Hindlimb muscle (tissue), 1 donor: ENCODE measurements at places on chromosomes 5 and 9.

DNA sequence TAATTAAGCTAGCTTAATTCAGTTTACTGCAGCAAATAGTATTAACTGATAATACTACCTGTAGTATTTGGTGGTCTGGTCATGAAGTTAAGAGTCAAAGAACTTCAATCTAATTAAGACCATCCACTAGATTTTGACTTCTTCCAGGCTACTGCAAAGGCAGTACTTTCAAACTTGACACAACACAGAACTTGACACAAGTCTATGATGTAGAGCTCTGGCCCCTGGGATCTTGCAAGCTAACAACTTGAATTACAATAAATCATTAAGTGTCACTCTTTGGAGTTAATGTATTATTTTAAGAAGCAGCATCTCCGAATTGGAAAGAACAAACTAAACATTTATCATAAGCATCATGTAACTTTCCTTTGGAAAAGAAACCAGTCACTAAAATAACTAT, 40.9 kb downstream of the UIMC1 start:
- no peak for DNase-seq

GRCh38 chr5:1886846-1887587, 4.3 kb upstream of the IRX4 start:
- no peak for DNase-seq

GRCh38 chr9:77944556-77945243, 86.9 kb downstream of the GNAQ start:
- DNase-seq: no peak

DNA sequence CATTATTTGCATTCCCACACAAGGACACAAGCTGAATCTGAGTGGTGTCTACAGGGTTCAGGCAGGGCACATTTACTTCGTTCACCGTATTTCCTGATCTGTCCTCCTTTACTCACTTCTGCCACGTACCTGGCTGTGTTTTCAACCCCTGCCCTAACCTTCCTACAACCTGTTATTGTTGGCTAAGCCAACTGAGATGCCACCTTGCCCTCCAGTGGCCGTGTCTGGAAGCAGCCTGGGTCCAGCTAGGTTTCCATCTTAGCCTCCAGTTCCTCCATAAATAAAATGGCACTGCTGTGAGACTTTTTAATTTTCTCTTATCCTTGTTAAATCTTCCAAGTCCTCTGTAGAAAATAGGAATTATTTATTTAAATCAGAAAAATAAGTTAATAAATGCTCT, 64.8 kb downstream of the ATP10B start:
- no peak for DNase-seq

DNA sequence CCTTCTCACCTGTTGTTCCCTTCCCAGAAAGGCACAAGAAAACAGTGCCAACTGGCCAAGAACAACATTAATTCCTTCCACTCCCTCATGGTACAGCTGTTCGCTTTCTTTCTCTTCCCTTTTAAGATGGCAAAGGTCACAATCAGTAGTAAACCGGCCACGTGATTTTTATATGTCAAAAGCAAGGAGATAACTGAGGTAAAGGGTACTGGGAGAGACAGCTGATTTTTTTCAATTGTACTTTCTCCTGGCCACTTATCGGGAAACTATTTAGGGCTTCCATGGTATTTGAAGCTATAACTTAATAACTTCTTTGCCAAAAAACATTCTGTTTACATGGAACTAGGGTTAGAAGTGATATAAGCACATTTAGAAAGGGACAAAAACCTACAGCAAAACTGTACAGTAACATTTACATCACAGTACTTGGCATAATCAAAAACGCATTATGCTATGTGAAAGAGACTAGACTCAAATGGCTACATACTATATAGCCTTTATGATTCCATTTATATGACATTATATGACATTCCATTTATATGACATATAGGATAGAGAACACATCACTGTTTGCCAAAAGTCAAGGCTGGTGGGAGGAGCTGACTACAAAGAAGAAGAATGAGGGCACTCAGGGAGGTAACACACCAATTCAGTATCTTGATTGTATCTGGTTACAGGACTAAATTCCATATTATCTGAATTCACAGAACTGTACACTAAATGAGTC, 24.8 kb downstream of the PLPP1 start:
- DNase-seq: no peak

- DNase-seq: no peak
Observed at GRCh38 chr9:116352958-116353357, 199.4 kb downstream of the PAPPA start.

DNA sequence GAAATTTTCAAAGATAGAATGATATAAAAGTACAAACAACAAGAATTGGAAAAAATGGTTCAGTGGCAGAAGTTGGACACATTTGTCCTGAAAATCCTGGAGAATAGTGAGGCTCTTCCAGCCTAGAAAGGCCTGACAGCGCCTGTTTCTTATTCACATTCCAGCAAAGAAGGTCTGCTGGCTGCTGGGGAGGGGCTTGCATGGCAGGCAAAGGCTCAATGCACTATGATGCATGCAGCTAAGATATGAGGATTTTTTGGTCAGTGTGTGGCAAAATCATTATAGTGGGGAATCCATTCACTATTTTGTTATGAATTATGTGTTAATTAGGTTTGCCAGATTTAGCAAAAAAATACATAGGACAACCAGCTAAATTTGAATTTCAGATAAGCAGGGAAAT, 243.9 kb upstream of the SLC30A5 start:
- no peak for DNase-seq
